ENCODE measurements at places on chromosomes 4 and X.

DNA sequence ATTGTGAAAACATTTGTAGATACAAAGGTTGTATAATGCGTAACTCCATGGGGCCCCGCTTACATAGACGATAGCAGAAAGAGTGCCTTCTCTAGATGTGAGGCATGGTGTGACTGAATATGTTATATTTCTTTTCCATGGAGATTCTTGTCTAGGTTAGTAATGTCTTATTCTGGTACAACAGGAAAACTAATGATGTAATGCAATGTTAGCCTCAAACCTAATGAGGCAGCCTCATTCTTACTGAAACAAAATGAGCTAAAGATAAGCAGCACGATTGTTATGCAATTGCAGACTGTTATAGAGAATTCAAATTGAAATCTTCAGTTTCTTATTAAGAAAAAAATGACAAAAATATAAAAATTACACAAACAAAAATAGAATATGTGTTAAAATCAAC lies 171.1 kb upstream of the ANKRD50 start:
- peak; percentile 13 for DNase-seq

- peak; percentile 53 for DNase-seq
These were observed 231.7 kb upstream of the PGRMC2 start for GRCh38 chr4:128519163-128519830.

- no peak for DNase-seq
These were observed 13.2 kb downstream of the FGA start for GRCh38 chr4:154577324-154577723.

GRCh38 chrX:11151799-11152559 lies 40.8 kb downstream of the HCCS start:
- DNase-seq = no peak

DNA sequence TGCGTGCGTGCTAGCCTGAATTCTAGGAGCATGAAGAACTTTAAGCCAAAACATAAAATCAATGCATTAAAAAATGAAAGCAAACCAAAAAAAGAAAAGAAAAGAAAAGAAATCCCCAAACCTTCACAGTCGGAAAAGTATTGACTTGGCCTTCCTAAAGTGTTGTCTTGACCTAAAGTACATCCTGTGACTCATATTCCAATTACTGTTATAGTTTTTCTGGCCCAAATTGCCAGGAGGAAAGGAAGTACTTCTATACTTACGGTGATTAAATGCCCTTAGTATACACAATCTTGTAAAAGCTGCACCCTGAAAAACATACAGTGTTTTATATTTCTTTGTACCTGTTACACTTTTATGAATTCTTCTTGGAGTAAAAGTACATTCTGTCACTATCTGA lies 512.8 kb downstream of the ANKRD50 start:
- DNase-seq = peak; percentile 28

DNA sequence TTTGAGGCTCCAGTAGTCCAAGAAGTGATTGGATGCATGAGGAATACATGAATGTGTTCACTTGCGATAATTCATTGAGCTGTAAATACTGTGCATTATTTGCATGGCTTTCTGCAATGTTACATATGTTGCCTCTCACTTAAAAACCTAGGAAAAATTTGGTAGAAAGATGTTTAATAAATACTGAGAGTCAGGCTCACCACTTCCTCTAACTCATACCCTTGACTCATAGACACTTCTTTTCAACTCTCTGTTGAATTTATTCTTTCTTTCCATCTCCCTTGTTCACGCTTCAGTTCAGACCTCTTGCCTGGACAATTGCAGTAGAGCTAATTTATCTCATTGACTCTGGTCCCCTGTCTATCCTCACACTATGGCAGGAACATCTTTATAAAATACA lies 35.8 kb upstream of the LEF1 start:
- DNase-seq = peak; percentile 9

DNA sequence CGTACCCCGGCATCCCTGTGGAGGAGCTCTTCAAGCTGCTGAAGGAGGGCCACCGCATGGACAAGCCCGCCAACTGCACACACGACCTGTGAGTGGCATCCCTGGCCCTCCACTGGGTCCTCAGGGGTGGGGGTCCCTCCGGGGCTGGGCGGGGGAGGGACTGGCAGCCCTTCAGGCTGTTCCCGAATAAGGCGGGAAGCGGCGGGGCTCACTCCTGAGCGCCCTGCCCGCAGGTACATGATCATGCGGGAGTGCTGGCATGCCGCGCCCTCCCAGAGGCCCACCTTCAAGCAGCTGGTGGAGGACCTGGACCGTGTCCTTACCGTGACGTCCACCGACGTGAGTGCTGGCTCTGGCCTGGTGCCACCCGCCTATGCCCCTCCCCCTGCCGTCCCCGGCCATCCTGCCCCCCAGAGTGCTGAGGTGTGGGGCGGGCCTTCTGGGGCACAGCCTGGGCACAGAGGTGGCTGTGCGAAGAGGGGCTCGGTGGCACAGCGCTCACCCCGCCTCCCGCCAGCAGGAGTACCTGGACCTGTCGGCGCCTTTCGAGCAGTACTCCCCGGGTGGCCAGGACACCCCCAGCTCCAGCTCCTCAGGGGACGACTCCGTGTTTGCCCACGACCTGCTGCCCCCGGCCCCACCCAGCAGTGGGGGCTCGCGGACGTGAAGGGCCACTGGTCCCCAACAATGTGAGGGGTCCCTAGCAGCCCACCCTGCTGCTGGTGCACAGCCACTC lies 13.7 kb downstream of the FGFR3 start:
- no peak for DNase-seq

- no peak for DNase-seq
These were observed 608.9 kb upstream of the LCORL start for GRCh38 chr4:18630218-18631110.

- no peak for DNase-seq
These were observed 93.8 kb downstream of the SLC2A9 start for GRCh38 chr4:9927341-9928007.

GRCh38 chrX:41481264-41482109 lies 34.3 kb downstream of the NYX start:
- DNase-seq = no peak

DNA sequence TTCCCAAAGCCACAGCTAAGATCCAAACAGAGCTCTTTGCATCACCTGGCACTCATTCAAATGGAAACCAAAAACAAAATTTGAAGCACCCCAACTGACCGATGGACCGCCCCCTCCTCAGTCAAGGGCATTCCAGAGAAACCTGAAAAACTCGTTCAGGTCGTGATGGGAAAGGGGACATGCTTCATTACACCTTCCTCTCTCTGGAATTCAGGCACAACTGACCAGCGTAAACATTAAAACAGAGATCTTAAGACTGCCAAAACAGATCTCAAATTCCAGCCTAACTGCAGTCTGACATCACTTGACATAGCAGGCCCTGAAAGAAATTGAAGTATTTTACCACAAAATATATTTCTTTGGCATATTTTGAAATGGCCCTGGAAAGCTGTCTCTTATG lies 28.5 kb downstream of the PTTG2 start:
- no peak for DNase-seq

GRCh38 chr4:2291705-2292645 lies 30.1 kb upstream of the MXD4 start:
- DNase-seq = no peak

- DNase-seq = no peak
These were observed 57.7 kb downstream of the PCGF3 start for GRCh38 chr4:763191-763810.

GRCh38 chr4:154560419-154560801 lies 2.4 kb upstream of the FGB start:
- no peak for DNase-seq

GRCh38 chr4:34187056-34187455 lies 2057.3 kb downstream of the ARAP2 start:
- DNase-seq = no peak

DNA sequence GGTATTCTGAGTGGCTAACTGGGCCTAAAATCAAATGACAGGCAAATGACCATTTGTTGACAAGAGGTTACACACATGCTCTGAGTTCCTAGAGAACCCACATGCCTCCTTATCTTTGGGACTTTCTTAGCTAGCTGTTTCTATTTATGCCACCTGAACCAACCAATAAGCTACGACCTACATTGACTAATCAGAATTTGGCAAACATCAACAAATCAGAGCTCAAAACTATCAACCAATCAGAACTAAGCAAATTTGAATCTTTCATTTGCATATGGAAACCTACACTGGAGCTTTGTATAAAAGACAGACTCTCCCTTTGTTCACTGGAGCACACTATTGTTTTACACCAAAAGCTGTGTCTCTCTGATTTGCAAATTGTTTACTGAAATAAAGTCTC lies 192.0 kb downstream of the CXXC4 start:
- no peak for DNase-seq

DNA sequence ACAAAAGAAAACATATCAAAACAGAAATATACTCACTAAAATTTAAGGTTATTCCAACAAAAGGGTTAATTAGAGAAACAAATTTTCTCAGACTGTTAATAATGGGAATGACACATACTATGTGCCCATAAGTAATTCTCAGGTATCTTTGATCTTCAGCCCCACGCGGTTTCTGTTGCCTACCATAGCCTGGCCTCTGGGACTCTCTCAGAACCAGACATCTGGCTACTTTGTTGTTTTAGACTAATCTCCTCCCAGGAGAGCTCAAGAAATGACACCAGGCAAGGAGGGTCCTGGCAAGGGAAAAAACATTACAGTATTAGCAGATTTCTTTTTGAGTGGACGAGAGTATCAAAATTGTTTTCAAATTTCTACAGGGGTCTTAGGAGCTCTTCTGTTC lies 43.7 kb downstream of the SLC10A7 start:
- no peak for DNase-seq

DNA sequence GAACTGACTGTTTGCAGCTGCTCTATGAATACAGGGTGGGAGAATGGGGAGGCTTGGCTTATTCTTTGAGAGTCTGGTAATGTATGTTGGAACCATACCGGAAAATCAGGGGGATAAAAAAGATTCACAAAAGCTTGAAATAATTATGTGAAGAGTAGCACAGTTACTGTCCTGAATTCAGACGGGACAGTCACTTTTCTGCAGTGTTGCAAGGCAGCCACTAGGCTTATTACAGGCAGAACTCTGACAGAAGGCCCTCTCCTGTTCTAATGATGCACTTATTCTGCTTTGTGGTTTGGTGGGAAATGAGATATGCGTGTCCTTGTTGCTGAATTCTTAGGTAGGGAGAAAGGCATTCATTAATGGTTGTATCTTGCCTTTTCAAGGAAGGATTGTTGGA lies 37.2 kb downstream of the GUCY1B1 start:
- DNase-seq = peak; percentile 72

Data from fibroblast of skin of abdomen (primary cell).